ENCODE measurements at places on chromosomes 1 and 21. TPM values are rescaled to one million over a fixed set of nuclear protein-coding genes. Genes with fewer than 3 reads are reported as not detected.
A peak's percentile ranks its signal among the peaks of the same experiment; 100 is the strongest.

Gene ZNF697
- 82.3 TPM for total RNA-seq

Gene MFAP2
- total RNA-seq, result 1.4 TPM

Gene NRAS
- 70.4 TPM for total RNA-seq

DNA sequence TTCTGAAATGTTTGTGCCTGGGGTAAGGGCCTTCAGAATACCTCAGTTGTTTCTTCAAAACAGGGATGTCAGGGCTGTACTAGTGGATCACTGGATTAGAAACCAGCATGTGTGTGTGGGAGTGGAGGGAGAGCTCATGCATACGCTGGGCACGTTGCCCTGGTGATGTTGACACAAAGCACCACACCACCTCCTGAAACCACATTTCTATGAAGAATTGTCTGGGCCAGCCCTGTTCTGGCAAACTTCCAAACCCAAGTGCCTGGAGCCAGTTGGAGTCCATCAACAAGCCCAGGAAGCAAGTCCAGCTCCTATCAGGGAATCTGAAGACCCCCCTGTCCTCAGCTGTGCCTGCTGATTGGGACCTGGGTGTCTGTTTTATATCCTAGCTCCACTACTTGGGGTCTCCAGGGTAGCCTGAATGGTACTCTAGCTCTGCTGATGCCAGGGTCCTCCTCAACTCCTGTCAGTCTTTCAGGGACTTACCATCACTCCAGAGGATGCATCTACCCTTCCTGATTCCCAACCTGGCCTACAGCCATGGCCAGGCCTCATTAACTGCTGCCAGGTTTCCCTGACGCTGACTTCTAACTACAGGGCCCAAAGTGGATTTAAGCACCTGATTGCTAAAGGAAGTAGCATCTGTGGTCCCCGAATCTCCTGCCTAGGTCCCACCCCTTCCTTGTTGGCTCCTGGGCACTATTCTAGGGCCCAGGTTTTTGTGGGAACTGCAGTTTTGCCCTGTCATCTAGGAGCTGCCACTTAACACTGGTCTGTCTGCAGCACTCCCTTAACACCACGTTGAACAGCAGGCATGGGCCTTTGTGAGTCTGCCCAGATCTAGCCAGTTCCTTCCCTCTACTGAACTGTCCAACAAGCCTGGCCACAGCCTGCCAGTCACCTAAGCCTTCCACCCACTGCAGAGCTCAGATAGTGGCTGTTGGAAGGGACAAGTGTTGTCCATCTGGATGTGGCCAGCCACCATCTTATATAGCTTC is 45.5 kb downstream of the LPAR3 start:
- DNase-seq, result peak; percentile 81

GRCh38 chr21:42818328-42818749 is 61.0 kb downstream of the WDR4 start:
- peak; percentile 61 for DNase-seq

DNA sequence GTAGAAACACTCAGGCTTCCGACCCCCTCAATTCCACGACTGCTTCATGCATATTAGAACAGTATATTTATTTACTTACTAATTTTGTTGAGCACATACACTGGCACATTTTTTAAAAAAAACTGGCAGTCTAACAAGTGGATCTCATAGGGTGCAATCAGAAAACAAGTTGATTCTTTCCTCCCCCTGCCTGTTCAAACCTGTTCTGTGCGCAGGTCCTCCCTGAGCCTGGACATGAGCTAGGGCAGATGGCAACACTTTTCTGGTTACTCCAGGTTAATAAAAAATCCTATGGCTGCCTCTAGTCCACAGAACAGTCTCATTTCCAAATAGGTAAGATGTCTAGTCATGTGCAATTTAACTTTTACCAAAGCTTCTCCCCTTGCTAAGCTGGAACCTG is 18.6 kb downstream of the HSD11B1 start:
- DNase-seq, result no peak

GRCh38 chr1:205293350-205294074 is 28.0 kb downstream of the NUAK2 start:
- no peak for DNase-seq

- DNase-seq, result no peak
Observed at GRCh38 chr1:103527331-103527730, 1.8 kb downstream of the RNPC3 start.

Measured in SK-MEL-5 (cell line).